ENCODE measurements at places on chromosomes 4 and X.

DNA sequence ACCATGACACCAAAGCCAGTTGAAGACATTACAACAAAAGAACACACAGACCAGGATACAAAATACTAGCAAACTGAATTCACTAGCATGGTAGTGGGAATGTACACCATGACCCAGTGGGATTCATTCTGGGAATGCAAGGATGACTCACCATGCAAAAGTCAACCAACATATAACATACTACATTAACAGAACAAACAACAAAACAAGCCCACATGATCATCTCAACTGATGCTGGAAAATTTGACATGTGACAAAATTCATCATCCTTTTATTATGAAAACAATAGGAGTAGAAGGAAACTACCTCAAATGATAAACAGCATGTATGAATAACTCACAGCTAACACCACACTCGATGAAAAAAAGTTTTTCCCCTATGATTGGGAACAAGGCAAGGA is 190.2 kb downstream of the DCLK2 start:
- DNase-seq: no peak

- DNase-seq: no peak
These were observed 133.5 kb upstream of the MAOA start for GRCh38 chrX:43522582-43522981.

GRCh38 chr4:3299122-3299975 is 6.5 kb downstream of the RGS12 start:
- DNase-seq: no peak

DNA sequence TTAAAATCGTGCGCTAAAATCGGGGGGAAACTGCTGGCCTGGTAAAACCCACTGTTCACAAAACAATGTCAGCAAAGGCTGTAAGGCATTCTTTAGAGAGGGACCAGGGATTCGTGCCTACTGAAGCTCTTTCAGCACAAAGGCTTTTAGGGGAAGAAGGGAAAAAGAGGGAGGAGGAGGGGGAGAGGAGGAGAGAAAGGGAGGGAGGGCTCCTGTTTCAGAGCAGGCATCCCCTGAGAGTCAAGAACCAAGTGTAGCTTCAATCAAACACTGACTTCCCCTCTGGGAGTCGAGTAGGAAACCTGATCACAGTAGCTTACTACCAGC is 9.5 kb downstream of the BCOR start:
- no peak for DNase-seq

DNA sequence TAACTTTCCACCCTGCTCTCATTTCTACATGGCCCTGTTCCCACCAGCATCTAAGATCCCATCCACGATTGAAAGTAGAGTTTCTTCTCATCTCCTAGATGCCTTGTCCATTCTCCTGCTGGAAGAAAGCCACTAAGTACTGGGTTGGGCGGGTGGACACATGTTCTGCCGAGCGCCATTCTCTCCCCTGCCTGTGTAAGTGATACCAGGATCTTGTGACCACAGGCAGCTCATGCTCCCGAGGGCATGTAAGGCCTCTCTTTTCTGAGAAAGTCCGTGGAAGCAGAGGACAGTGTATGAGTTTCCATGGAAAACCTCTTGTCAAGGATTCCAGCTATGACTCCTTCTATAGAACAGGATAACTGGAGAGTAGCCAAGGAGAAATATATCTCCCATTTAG is 3.3 kb upstream of the SLC25A4 start:
- DNase-seq: peak; percentile 78

DNA sequence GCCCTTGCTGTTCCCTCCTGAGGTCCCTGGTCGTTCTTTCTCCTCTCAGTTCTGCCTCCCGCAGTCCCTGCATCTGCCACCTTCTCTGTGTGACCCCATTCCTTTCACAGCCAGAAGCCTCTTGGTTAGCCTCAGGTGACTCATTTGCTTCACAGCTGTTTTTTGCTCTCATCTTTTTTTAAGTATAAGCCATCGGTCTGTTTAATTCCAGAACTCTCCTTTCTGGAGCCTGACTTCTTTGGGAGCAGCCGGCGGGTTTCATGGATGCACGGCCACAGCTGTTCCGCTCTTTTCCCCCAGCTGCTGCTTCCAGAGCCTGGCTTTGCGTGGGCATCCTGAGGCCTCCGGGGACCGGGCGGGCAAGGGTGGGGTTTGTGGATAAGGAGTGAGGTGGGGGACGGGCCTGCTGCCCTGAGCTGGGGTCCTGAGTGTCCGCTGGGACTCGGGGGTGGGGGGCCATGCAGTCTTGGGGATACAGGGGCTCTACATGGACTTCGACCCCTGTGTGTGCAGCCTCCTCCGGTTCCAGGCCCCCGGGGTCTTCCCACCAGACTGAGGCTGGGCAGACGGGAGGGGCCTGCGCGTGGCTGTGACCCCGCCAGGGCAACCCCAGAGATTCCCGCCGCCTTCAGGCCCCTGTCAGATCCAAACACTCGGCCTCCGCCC is 46.7 kb downstream of the PCGF3 start:
- DNase-seq: no peak

GRCh38 chr4:156537286-156537685 is 434.3 kb downstream of the PDGFC start:
- no peak for DNase-seq

- no peak for DNase-seq
These were observed 42.7 kb downstream of the TMEM156 start for GRCh38 chr4:38989487-38989886.

DNA sequence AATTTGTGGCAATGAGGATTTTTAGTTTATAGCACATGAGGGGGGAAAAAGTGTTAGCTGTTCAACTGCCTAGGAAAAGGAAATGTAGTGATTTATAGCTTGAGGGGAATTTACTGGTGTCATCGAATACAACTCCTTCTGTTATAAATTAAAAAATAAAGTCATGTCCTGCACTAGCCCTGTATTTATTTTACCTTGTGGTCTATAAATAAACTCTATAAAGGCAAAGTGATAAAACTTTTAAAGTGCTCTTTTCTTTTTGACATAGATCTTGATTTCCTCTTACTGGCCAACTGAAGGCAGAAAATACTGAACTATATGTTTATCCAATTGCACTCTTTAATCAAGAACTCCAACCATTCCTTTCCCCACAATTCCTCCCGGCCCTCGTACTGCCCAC is 672.1 kb upstream of the SLIT2 start:
- DNase-seq: no peak

- DNase-seq: no peak
These were observed 12.4 kb upstream of the NAP1L5 start for GRCh38 chr4:88709989-88710388.

- DNase-seq: no peak
These were observed 202.5 kb downstream of the LDB2 start for GRCh38 chr4:16695896-16696295.

DNA sequence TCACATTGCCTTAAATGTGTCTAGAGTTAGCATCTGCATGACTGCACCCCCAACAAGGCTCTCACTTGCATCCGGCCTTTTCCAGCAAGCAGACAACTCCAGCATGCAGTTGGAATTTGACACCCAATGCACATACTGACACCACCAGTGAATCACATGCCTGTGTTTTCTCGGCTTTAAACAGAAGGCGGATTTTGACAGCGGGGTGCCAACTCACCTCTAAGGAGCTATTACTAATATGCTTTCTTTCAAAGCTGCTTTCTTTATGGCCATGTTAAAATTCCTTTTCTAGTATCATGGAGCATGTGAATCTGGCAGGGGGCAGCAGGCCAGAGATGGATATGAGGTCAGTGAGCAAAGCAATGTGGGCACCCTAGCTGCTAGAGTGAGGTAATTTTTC is 78.0 kb upstream of the CLNK start:
- no peak for DNase-seq

DNA sequence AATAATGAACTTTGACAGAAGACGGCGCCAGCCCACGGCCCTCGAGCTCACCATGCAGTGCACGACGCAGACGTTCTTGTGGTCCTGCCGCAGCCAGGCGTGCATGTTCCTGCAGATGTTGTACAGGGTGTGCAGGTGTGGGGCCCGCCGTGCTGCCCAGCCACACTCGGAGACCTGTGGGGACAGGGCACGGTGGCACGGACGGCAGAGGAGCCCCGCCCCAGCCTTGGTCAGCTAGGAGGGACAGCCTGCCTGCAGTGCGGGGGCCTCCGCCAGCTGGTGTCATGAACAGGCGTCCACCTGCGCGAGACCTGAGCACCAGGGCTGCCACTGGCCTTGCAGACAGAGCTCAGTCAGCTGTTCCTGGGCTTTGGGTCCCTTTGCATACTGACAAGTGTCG is 49.5 kb downstream of the GAK start:
- no peak for DNase-seq

DNA sequence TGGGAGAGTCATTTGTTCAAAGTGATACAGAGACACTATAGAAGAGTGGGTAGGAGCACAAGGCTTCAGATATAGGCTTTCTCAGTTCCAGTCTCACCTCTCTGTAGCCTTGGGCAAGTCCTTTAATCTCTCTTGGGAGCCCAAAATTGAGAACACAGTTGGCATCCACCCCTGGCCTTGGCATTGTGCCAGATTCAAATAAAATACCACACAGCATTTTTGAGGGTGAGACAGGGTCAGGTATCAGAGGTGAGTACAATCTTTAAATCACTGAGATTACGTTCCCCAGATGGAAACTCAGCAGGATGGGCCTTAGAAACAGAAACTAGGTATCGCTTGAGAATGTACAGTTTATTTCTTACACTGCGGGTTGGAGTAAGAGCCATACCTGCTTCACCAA is 25.2 kb upstream of the SMIM10L2A start:
- no peak for DNase-seq

GRCh38 chr4:169179609-169180521 is 90.9 kb downstream of the SH3RF1 start:
- no peak for DNase-seq

GRCh38 chr4:112302320-112303274 is 5.4 kb downstream of the ALPK1 start:
- no peak for DNase-seq

GRCh38 chr4:31458813-31459212 is 738.6 kb downstream of the PCDH7 start:
- DNase-seq: no peak

GRCh38 chrX:110847334-110847733 is 51.7 kb upstream of the CHRDL1 start:
- DNase-seq: no peak

DNA sequence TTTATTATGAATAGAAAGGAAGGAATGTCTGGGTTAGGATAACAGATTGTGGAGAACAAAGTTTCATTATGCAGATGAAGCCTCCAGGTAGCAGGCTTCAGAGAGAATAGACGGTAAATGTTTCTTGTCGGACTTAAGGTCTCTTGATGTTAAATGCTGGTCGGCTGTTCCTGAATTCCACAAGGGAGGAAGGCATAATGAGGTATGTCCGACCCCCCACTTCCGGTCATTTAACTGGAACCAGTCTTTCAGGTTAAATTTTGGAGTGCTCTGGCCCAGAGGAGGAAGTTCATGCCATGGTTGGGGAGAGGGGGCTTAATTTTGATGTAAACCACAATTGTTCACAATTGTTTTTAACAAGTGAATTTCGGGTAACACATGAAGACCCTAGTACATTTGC is 158.1 kb upstream of the VCX3A start:
- DNase-seq: no peak

GRCh38 chr4:168522356-168522755 is 25.5 kb downstream of the PALLD start:
- no peak for DNase-seq

DNA sequence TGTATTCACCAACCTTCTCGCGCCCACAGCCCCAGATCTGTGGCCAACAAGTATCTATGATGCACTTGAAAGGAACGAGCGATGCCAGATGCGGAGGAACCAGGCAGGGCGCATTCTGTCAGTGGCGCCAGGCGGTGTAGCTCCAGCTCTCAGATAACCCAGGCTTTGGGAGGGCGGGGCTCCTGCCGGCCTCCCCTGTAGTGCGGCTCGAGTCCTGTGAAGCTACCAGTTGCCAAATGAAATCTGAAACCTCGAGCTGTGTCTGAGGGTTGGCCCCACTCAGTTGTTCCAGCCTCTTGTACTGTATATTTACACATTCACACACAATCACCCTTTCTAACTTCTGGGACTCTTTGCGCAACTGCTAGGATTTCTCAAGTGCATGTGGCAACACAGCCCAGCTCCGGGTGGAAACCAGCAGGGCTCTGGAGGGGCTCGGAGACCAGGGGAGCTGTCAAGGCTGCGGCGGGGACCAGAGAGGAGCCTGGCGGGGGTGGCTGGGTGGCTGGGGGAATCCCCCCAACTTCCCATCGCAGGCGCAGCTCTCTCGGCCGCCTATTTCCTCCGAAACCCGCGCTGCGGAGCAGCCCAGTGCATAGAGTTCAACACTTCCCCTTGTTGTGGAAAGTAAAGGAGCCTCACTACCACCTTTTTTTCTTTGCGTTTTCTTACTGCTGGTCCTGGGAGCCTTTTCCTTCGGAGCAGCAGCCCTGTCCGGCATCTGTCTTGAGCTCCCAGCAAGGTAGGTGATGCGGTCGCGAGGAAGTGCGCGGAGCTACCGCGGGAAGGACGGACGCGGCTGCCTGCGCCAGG is at the start of gene ARHGAP24:
Gene ARHGAP24 (plus strand): TSS at position 333 of the 813 bp plus-strand sequence.
- DNase-seq: peak; percentile 95
